ENCODE measurements at places on chromosomes 11 and 22.

DNA sequence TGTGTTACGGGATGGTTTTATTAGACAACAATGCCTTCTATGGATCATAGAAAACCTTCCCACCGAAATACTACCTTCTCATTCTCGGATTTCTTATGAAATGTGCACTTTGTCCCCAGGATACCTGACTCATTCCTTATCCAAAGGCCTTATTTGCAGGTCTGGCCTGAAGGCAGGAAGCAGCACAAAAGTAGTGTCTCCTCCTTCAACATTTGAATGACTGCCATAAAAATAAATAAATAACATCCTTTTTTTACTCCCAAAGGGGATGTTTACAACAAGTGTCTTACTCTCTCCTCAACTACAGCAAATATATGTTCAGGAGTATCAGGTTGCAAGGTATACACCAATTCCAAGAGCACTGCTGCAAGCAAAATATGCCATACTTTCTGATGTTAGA lies 41.6 kb upstream of the PAK1 start:
- DNase-seq: no peak

- no peak for DNase-seq
These were observed 139.0 kb downstream of the UVRAG start for GRCh38 chr11:75954039-75954438.

DNA sequence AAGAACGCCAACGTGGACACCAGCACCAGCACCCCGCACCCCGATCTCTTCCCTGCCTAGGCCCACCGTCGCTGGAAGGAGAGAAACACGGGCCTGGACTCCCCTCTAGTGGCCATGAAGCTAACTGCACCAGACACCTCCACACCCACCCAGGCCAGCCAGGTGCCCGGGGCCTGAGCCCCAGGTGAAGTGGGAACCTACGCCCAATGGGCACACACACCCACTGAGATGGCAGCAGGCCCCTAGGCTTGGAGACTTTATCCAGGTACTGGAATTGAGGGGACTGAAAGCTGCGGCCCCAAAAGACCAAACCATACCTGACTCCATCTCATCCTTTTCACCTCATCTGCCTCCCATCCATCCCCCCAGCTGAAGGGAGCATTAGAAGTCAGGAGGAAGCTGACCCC lies 81.0 kb downstream of the BUD13 start:
- peak; percentile 26 for DNase-seq

DNA sequence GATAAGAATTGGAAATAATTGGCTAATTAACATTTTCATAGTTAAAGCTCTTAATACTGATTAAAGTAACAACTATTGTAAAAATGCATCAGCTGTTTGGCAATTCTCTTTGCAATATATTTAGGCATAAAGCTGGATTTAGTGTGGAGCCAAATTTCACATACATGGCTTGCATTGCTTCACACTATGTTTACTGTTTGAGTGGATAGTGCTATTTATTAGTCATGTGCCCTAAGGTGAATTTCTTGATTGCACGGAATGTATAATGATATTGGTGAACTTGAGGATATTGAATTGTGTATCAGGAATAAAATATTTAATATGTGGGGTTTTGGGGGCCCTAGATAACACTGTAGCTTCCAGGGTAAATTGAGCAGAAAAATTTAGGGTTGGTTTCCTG lies 100.9 kb downstream of the AASDHPPT start:
- no peak for DNase-seq

DNA sequence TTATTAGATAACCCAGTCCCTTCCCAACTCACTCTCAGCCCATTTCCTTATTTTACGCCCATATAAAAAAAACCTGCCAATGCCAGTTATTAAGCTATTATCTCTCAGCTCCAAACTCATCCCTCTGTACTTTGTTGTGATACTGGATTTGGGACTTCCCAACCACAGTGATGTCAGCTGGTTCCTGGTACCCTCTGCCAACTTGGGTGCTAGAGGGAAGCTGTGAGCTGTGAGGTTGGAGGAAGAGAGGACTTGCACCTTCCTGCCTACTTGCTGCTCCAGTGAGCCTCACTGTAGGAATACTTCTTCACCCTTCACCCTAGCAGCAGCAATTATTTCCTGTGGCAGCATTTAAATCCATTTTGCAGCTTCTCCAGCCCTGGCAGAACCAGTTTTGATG lies 19.2 kb upstream of the CSF2RB start:
- no peak for DNase-seq

DNA sequence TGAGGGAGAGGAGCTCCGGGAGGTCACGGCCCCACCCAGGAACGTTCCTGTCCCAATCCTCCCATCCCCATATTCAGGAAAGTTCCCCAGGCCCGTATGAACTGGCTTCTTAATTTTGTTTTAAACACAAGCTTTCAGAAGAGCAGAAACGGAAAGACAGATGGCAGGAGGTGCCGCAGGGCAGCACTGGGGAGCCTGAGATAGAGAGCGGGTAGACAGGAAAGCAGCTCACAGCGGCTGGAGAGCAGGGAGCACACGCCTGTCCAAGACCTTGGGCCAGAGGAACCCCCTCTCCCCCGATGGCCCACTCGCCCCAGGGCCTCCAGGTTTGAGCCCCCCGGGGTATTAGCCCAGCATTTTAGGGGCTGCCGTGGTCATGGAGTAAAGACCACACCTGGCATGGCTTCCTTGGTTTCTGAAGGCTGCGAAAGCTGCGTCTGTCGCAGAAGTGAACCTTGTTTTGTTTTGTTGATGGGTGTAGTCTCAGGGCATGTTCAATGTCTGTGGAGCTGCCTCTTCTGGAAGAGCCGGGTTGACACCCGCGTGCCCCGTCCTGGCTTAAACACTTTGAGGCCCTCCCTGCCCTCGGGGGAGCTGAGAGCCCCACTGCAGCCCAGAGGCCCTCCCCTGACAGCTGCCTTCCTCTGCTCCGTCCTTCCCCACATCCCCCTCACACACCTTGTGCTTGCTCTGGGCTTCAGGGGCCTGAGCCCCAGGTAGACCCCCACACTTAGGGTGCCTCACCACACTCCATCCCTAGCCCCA lies 17.9 kb upstream of the KCNQ1OT1 start:
- DNase-seq: no peak

- no peak for DNase-seq
These were observed 559.7 kb downstream of the JRKL start for GRCh38 chr11:96949464-96949863.

DNA sequence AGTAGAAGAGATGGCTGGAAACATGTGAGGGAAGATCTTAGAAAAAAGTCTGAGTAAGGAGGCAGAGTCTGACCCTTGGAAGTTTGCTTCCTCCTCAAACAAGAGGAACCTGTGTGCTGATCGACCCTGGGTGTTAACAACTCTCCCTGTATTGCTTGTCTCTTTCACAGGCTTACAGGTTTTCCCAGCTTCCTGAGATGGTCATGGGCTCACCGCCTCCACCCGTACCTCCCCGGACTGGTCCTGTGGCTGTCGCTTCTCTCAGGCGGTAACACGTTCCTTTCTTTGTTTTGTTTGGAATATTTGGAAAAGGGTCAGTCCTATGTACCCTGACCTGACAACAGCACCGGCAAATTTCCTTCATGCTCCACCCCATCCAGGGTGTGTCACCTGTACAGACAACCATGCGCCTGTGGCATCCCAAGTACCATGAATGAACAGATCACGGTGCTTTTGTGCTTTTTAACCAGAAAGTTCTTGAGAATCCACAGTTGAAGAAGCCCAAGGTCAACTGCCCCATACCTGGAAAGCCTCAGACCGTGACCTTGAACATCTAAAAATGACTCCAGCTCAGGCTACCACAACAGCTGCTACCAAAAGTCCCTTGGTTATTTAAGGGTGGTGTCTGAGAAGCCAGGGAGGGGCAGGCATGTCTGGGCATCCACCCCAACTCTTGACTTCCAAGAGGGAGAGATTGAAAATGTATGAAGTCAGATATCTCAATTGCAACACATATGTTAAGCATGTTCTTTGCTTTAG lies 44.6 kb downstream of the C11orf91 start:
- no peak for DNase-seq
